ENCODE measurements at places on chromosomes 4 and X.
A peak's percentile ranks its signal among the peaks of the same experiment; 100 is the strongest.

- no peak for DNase-seq
These were observed 63.7 kb downstream of the CLDN22 start for GRCh38 chr4:183256343-183256742.

GRCh38 chr4:84419201-84419600, 79.9 kb downstream of the NKX6-1 start:
- DNase-seq = no peak

DNA sequence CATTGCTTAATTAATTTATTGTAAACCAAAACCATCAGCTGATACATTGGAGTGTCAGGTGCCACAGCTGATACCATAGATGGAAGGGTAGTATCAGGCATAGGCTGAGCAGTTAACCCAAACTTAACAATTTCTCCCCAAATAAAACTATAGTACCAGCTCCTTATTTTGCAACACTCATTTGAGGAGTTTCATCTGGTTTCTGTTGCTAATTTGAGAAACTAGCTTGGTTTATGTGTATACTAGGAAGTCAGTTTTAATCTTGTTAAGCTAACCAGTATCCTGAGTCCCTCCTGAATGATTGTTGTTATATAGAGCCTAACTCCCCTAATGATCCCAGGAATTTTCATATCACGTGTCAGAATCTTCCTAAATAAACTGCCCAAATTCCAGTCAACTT, 12.7 kb downstream of the DCAF16 start:
- DNase-seq = no peak

DNA sequence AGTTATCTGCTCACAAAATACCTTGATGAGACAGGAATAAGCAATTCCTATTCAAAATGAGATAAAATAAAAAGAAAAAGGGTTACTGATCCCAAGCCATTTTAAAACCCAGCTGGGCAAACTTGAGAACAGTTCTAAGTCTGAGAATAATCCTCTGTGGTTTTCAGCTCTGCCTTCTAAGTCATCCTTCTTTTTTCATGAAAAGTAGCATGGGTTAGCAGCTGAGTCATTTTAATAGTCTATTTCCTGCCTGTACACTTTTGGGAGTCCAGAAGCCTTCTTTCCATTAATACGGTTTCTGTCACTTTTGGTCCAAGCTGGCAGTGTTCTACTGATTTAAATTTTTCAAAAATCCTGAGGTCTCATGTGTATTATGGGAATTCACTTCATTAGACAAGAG, 374.3 kb downstream of the IQCM start:
- no peak for DNase-seq

DNA sequence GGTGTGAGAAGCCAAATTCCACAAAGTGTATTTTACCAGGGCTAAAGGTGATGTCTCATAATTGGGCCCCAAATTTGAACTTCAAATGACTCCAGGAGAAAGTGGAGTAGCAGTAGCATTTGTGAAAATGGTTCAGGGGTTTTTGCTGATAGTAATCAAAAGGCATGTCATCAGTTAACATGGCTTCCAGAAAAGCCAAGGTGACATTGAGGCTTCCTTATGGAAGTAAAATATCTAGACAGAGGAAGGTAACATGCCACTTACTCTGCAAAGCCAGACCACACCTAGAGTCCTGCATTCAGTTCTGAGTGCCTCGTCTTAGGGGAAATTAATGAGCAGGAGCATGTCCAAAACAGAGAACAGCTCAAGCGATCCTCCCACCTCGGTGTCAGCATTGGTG, 2.2 kb upstream of the RPL36A start:
- DNase-seq = no peak

DNA sequence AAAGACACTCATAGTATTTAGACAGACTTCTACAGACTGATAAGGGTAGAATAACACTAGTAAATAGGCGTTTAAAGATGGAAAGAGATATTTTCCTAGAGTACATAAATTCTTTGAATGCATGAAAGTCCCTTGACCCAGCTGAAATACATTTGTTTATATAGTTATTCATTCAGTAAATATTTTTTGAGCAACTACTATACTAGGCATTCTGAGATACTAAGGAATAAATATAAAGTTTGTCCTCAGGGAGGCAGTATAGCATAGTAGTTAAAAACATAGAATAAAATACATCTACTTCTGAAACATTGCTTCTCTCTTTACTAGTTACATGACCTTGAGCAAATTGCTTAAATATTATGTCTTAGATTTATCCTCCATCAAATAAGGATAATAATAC, 27.4 kb downstream of the HMGN5 start:
- no peak for DNase-seq

- DNase-seq = no peak
These were observed 160.3 kb upstream of the MAB21L2 start for GRCh38 chr4:150421612-150422011.

DNA sequence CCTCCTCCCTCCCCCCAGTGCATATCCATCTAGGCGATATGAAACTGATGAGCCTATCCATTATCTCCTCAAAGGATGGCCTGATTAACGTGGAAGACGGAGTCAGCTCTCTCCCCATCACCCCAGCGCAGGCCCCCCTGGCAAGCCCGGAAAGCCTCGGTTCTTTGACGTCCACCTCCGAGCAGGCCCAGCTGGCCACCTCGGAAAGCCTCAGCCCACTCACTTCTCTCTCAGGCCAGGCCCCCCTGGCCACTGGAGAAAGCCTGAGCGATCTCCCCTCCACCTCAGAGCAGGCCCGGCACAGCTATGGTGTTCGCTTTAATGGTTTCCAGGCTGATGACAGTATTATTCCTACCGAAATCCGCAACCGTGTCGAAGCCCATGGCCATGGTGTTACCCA, 14.8 kb downstream of the GABRQ start:
- no peak for DNase-seq

DNA sequence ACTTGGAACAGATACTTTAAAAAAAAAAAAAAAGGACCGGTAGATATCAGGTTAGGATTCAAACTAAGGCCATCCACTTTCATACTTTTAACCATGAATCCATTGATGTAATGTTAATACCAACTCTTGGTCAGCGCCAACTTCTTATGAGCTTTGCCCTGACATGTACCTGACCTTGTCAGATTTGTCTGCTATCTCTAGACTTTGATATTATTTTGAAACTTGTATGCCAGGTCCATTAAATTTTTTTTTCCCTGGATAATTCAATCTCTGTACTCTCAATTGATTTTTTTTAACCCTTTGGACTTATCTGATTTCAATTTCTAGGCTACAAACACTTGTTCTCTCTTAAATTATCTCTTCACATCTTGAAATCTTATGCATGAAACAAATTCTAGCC, 27.2 kb upstream of the UGT2B7 start:
- DNase-seq = no peak

DNA sequence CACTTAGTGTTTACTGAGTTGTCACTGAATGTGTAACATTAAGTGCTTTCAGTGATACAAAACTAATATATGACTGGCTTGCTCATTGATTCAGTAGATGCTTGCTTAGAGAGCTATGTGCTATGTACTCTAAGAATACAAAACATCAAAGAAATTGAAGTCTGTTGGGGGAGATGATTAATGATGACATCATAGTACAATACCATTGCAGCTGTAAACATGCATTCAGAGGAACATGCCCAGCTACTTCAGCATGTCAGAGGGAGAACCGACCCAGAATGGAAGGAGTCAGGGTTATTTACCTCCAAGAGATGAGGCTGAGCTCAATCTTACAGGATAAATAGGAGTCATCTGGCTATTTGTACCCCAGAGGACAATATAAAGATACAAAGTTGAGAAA, 290.8 kb downstream of the TENM3 start:
- no peak for DNase-seq

- DNase-seq = no peak
These were observed 1565.6 kb downstream of the STIM2 start for GRCh38 chr4:28426251-28426650.

- DNase-seq = no peak
These were observed 84.8 kb upstream of the TFDP3 start for GRCh38 chrX:133302775-133303445.

GRCh38 chr4:58166490-58166889, 1056.3 kb upstream of the IGFBP7 start:
- no peak for DNase-seq

- peak; percentile 83 for DNase-seq
These were observed 575 bp downstream of the SLC25A6 start for GRCh38 chrX:1391370-1391706.

All from activated CD4-positive, CD25-positive, alpha-beta regulatory T cell treated with anti-CD3 and anti-CD28 coated beads, Interleukin-2, amount 50 U/mL, for 16 hours (primary cell).